ENCODE measurements at places on chromosomes 1 and 21.

- no peak for DNase-seq
Measured at GRCh38 chr1:119811985-119812557, 811 bp upstream of the REG4 start.

- no peak for DNase-seq
Measured at GRCh38 chr1:163168053-163168452, 34.7 kb downstream of the RGS5 start.

DNA sequence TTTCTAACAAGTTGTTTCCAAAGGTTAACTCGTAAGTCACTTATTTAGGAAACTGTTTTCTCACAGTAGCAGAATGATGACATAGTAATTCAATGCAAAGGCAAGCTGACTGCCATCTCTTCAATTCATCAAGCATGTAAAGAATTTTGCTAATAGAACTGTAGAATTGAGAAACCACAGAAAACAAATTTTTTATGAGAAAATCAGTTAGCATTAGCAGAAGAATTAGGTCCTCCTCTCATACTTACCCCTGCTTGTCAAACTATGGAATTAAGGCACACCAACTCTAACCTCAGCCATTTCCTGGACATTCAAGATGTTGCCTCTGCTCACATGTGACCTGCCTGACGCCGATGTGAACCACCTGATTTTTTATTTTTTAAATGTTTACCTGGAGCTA, 115.2 kb downstream of the LRRC40 start:
- DNase-seq = no peak

DNA sequence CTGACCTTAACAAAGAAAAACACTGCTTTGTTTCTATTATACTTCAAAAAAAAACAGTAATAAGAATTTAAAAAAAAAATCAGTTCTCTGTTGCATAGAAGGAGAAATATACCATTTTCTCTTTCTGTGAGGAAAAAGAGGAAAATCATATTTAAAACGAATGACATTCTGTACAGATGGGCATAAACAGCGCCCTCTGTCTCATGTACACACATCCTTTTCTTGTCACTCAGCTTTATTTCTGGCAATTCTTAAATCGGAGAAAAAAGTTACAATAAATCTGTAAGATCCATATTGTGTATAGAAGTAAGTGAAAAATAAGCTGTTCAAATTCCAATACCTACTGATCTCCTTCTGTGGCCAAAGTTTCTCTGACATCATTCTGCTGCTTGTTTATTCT, 245.4 kb downstream of the SMYD3 start:
- no peak for DNase-seq
